H4 (cell line): ENCODE measurements at places on chromosomes 7 and 10. TPM values are rescaled to one million over a fixed set of nuclear protein-coding genes. Genes with fewer than 3 reads are reported as not detected.

HTRA1 gene
- 62.5 and 63.4 TPM in 2 replicates for total RNA-seq

HMX3 gene
- 0.45 TPM in 1 of 2 replicates, not detected in the other for total RNA-seq

VPS50 gene
- 17.9 and 25.6 TPM in 2 replicates for total RNA-seq

CDH23 gene
- 0.37 and 0.47 TPM in 2 replicates for total RNA-seq

TMEM26 gene
- not detected in 2 replicates for total RNA-seq

ALKBH4 gene
- total RNA-seq, result 45.7 and 52.7 TPM in 2 replicates

FAM25A gene
- total RNA-seq, result not detected in 2 replicates

TDRD1 gene
- total RNA-seq, result not detected in 2 replicates

RGR gene
- not detected in 2 replicates for total RNA-seq

PRPS1L1 gene
- total RNA-seq, result not detected in 2 replicates

PPP1R17 gene
- total RNA-seq, result not detected in 2 replicates

ZNF680 gene
- 15.2 and 18.0 TPM in 2 replicates for total RNA-seq

CTAGE6 gene
- total RNA-seq, result not detected in 2 replicates

CDK1 gene
- 200 and 237 TPM in 2 replicates for total RNA-seq

ITIH5 gene
- total RNA-seq, result 0.10 and 0.29 TPM in 2 replicates

MMP21 gene
- not detected in 2 replicates for total RNA-seq

SPDYE3 gene
- not detected in 2 replicates for total RNA-seq

FFAR4 gene
- not detected in 2 replicates for total RNA-seq

ECHDC3 gene
- total RNA-seq, result 3.6 and 4.4 TPM in 2 replicates

TMEM72 gene
- total RNA-seq, result not detected in 2 replicates

IDI2 gene
- total RNA-seq, result not detected in 2 replicates

TAS2R41 gene
- not detected in 2 replicates for total RNA-seq

SPDYE8 gene
- total RNA-seq, result not detected in 2 replicates

DOCK4 gene
- 3.4 and 5.5 TPM in 2 replicates for total RNA-seq

VWDE gene
- 2.0 and 3.1 TPM in 2 replicates for total RNA-seq

TBX20 gene
- total RNA-seq, result 1.5 and 2.3 TPM in 2 replicates

CFAP69 gene
- total RNA-seq, result 1.3 and 1.8 TPM in 2 replicates

CCDC136 gene
- 5.0 and 5.2 TPM in 2 replicates for total RNA-seq

CPA2 gene
- total RNA-seq, result not detected in 2 replicates

FAM237B gene
- total RNA-seq, result not detected in 2 replicates

TSPAN33 gene
- 9.4 and 11.2 TPM in 2 replicates for total RNA-seq

GPER1 gene
- 0.97 and 1.5 TPM in 2 replicates for total RNA-seq

ASB15 gene
- total RNA-seq, result not detected in 2 replicates
